ENCODE measurements at places on chromosomes 4 and X. TPM values are rescaled to one million over a fixed set of nuclear protein-coding genes. Genes with fewer than 3 reads are reported as not detected.

The ERVMER34-1 gene
- 0.33 TPM for total RNA-seq

The DEFB131A gene
- total RNA-seq = not detected

The RASSF6 gene
- total RNA-seq = not detected

The NDP gene
- 0.69 TPM for total RNA-seq

The NAA11 gene
- not detected for total RNA-seq

The UGT2A1 gene
- total RNA-seq = not detected

The PDE6B gene
- total RNA-seq = 2.8 TPM

The ASMT gene
- not detected for total RNA-seq

The FGF16 gene
- total RNA-seq = not detected

The EPHA5 gene
- 12.8 TPM for total RNA-seq

The HOPX gene
- not detected for total RNA-seq

The GUCY1A1 gene
- total RNA-seq = not detected

The ABCG2 gene
- total RNA-seq = 2.5 TPM

The C4orf50 gene
- not detected for total RNA-seq

The CXCL5 gene
- total RNA-seq = 26.5 TPM

The FABP2 gene
- total RNA-seq = not detected

The POF1B gene
- total RNA-seq = not detected

The SSX4B gene
- total RNA-seq = not detected

The WDR13 gene
- total RNA-seq = 85.1 TPM

The MTMR8 gene
- total RNA-seq = 2.5 TPM

The GABRQ gene
- total RNA-seq = not detected

The SPANXA1 gene
- total RNA-seq = not detected

The C4orf17 gene
- total RNA-seq = not detected

The FMR1NB gene
- total RNA-seq = not detected

The TCEAL5 gene
- total RNA-seq = not detected

The TSPAN6 gene
- 20.1 TPM for total RNA-seq

The ART3 gene
- 3.3 TPM for total RNA-seq

The FHDC1 gene
- total RNA-seq = 11.6 TPM

The SAGE1 gene
- total RNA-seq = not detected

The JAKMIP1 gene
- not detected for total RNA-seq

The ZNF157 gene
- total RNA-seq = not detected

The NAP1L3 gene
- total RNA-seq = 3.8 TPM

The PABPC5 gene
- total RNA-seq = 4.1 TPM

The ARR3 gene
- total RNA-seq = not detected

The NDUFB11 gene
- 80.7 TPM for total RNA-seq

The VSIG1 gene
- not detected for total RNA-seq

The USP11 gene
- 52.9 TPM for total RNA-seq

The DSPP gene
- not detected for total RNA-seq

The RPS6KA6 gene
- total RNA-seq = not detected

The PHOX2B gene
- not detected for total RNA-seq

The MYOZ2 gene
- not detected for total RNA-seq

The MGARP gene
- under 0.01 TPM for total RNA-seq

The CFAP299 gene
- not detected for total RNA-seq

The MAGEC3 gene
- not detected for total RNA-seq

The PABPC4L gene
- total RNA-seq = not detected

The NIPAL1 gene
- total RNA-seq = 1.7 TPM

The NHSL2 gene
- under 0.01 TPM for total RNA-seq

The NUDT11 gene
- 3.7 TPM for total RNA-seq

The DGAT2L6 gene
- not detected for total RNA-seq

The CITED1 gene
- total RNA-seq = 4.3 TPM

All from melanocyte of skin (primary cell).